Mesangial cell (primary cell): ENCODE measurements at places on chromosomes 2 and 18. TPM values are rescaled to one million over a fixed set of nuclear protein-coding genes. Genes with fewer than 3 reads are reported as not detected.

The STK11IP gene
- 15.3 and 25.6 TPM in 2 replicates for total RNA-seq

The ALPG gene
- total RNA-seq, result not detected in 2 replicates

The ACSL3 gene
- 58.8 and 110 TPM in 2 replicates for total RNA-seq

The TEKT4 gene
- total RNA-seq, result not detected in 2 replicates

The FLACC1 gene
- 0.89 TPM in 1 of 2 replicates, not detected in the other for total RNA-seq

The FMNL2 gene
- 21.7 and 28.8 TPM in 2 replicates for total RNA-seq

The LRRC30 gene
- not detected in 2 replicates for total RNA-seq

The VSNL1 gene
- 0.13 and 0.33 TPM in 2 replicates for total RNA-seq

The ERICH2 gene
- total RNA-seq, result not detected in 2 replicates

The MROH2A gene
- total RNA-seq, result not detected in 2 replicates

The RGPD4 gene
- total RNA-seq, result not detected in 2 replicates

The ALLC gene
- total RNA-seq, result not detected in 2 replicates

The DCDC2C gene
- not detected in 2 replicates for total RNA-seq
